ENCODE measurements at places on chromosomes 1 and 21.
A peak's percentile ranks its signal among the peaks of the same experiment; 100 is the strongest.

DNA sequence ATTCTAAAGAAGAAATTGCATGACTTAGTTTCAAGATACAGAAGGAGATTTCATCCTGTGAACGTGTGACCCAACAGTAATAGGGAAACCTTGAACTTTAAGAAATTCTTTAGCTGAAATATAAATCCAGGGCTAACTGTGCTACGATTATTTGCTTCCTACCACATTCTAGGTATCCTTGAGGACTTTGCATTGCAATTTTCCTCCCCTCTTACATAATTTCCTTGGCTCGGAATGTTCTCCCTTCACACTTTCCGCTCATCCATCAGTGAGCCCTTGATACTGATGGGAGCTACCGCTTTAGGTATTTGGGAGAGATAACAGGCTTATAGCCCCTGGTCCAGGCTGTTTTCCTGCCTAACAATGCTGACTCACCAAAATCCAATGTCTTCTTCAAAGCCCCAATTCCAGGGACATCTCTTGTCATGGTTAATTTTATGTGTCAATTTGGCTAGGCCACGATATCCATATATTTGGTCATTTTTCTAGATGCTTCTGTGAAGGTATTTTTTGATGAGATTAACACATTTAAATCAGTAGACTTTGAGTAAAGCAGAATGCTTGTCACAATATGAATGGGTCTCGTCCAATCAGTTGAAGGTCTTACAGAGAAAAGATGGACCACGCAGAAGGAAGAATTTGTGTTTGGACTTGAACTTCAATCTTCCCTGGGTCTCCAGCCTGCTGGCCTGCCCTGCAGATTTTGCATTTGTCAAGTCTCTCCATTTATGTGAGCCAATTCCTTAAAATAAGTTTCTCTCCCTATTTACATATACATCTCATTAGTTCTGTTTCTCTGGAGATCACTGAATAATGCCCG lies 121.2 kb downstream of the PTPN14 start:
- DNase-seq = no peak

- no peak for DNase-seq
Observed at GRCh38 chr1:182740120-182740519, 49.5 kb upstream of the NPL start.

- no peak for DNase-seq
Observed at GRCh38 chr1:94773296-94773809, 46.8 kb upstream of the SLC44A3 start.

DNA sequence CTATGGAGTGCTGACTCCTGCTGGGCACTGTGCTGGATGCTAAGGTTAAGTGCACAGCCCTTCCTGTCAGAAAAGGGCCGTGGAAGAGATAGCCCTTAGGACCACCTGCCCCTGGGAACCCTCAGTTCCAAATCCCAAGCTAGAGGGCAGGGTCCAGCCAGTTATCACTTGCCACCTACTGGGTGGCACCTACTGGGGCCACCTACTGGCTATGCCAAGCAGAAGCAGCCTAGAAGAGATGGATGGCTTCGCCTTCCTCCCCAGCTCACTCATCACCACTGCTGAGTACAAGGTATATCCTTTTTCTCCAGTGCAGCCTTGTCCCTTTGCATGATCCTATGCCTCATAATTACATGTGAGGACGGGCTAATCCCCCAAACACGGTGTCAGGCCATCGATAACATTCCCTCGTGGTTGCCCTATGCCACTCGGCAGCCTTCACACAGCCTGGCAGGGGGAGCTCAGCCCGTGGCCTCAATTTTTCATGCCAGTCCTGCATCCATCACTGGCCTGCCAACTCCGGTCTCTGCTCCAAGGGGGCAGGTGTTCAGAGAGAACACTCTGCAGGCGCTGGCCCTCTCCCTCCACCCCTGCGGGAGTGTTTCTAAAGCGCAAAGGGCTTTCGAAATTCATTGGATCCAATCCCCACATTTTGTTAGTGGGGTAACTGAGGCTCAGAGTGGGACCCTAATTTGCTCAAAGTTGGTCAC lies 49.0 kb downstream of the SYT2 start:
- no peak for DNase-seq

GRCh38 chr1:246779561-246780175 lies 55.5 kb downstream of the SCCPDH start:
- DNase-seq = no peak

DNA sequence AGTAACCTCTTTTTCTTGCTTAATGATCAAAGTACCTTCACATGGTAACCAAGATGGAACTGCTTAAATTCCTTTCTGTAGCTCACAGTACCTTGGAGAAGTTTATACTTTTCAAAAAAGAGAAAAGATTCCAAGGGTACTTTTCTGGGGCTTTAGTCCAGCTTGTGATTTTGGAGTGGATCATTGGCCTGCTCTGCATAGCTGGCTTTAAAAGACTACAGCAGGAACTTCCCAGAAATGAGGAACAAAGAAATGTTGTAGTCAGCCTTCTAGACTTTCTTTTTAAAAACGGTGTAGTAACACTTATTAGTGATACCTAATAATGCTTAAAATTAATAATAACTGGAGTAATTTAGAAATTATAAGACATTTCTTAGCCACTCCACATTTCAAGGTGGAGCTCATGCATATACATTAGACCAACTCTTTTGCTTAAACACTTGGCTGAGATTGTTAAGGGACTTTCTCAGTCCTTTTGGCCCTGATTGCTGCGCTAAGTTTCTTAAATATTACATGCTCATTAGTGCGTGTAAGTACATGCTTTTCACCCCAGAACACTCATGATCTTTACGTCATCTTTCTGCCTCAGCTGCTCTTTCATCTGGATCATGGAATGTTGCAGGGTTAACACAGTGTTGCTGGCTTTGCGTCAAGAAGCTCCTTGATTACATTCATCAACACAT lies 57.3 kb downstream of the SDCCAG8 start:
- no peak for DNase-seq

GRCh38 chr21:23401278-23401677 lies 2206.0 kb downstream of the MRPL39 start:
- DNase-seq = no peak

DNA sequence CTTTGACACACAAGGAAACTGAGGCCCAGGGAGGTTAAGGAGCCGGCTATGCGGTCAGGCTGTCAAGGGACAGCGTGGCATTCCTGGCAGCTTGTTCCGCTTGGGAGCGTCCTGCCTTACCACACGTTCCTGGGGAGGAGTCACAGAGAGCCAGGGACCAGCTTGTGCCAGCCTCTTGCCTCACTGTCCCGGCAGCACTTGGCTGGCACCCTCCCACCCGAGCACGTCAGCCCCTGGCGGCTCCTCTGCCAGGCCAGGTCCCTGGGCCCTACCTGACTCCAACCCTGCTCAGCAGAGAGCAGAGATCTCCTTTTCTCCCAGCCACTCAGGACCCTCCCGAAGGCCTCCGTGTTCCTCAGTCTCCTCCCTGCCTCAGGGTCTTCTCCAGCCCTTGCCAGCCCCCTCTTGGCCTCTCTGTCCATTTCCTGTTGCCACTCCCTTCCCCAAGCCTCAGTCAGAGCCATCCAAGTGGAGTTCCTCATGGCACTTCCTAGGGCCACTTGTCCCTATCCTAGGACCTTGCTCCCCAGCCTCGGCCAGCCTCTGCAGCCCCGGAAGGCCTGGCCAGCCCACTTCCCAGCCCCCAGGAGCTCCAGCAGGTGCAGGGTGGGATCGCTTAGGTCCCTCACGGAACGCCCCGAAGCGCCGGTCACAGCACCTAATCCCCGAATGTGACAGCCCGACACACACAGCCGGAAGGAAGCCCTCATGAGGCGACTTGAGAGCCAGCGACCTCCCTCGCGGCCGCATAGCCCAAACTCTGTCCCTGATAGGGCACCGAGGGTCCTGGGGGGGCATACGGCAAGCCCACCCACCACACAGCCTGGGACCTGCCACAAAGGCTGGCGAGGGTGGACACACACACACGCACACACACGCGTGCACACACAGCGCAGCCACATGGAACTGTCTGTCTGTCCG lies 130.3 kb downstream of the CASZ1 start:
- DNase-seq = peak; percentile 23

GRCh38 chr1:217717959-217718358 lies 86.8 kb downstream of the SPATA17 start:
- DNase-seq = no peak

GRCh38 chr21:22223385-22223784 lies 1225.2 kb downstream of the NCAM2 start:
- DNase-seq = no peak

DNA sequence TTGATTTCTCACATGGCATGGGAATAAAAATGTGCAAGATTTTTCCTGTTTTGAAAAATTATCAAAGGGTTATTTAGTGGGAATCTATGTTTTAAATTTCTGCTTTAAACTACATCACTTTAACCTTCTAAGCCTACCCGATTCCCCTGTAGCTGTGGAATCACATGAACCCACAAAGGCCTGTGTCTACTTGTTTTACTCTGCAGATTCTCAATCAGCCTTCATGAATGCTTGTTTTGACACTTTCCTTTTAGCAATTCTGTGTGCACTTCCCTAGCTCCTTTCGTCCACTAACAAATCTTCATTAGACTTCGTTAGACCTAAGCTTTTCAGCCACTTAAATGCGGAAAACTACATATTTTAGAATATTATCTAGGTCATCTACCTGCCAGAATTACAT lies 56.0 kb upstream of the C1orf21 start:
- no peak for DNase-seq

- no peak for DNase-seq
Observed at GRCh38 chr1:241024834-241025233, 332.2 kb downstream of the RGS7 start.

DNA sequence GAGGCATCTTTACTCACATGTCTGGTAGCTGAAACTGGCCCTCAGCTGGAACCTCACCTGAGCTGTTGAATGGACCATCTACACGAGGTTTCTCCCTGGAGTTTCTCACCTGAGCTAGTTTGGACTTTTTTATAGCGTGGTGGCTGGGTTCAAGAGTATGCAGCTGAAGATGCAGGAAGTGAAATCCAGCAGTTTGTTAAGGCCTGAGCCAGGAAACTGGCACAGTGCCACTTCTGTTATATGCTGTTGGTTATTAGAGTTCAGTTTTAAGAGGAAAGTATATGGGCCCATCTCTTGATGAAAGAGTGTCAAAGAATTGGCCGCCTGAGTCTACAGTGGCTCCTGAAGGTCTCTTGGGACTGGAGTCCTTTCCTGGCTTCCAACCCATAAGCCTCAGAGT lies 35.6 kb downstream of the STUM start:
- DNase-seq = no peak

GRCh38 chr1:210620867-210621488 lies 292.3 kb downstream of the HHAT start:
- DNase-seq = no peak

DNA sequence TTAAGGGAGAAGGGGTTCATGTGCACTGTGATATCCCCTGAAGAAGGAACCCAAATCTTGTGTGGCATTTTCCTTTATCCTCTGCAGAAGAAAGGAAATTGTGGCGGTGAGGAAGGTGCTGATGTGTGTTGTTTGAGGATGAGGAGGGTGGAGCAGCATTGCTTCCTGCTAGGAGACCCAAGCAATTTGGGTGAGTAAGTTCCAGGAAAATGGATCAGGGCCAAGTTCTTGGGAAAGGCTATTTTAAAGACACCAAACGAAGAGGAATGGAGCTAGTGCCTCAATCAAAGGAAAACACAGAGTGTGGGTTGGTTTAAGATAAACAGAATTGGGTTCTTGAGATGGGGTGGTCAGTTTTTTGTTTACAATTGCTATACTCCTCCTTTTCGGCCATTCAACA lies 86.7 kb upstream of the MARK1 start:
- no peak for DNase-seq

GRCh38 chr1:34268311-34268954 lies 91.7 kb downstream of the C1orf94 start:
- no peak for DNase-seq

DNA sequence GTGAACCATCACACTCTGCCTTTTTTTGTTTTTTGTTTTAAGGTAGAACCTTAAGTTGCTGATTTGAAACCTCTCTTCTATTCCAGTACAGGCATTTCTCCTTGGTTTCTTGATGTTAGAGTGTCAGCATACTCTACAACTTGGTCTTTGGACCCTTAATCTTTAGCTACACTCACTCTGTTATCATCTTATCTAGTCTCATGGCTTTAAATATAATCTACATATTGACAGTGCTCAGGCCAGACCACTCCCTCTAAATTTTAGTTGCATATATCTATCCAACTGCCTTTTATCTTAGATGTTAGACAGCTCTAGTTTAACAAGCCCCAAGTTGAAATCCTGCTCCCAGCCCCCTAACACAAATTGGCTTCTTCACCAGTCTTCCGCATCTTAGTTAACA lies 22.1 kb downstream of the NME7 start:
- DNase-seq = no peak

DNA sequence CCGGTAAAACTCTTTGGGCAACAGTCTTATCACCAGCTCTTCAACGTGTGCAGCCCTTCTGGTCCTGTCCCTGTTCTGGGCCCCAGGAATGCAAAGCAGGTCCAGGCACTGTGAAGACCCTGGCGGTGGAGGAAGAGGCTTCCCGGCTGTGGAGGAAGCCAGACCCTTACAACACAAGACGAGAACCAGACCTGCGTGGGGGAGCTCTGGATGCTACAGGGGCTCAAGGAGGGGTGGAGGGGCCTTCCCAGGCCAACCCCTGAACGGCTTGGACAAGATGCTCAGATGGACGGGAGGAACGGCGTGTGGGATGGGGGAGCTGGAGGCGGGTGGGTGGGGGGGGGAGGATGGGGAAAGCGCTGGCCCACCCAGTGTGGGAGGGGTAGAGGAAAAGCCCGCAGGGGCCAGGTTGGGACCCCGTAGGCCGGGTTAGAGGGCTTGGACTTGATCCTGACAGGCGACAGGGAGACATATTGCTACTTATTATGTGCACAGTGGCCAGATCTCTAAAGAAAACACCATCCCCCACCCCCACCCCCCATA lies 5.1 kb upstream of the OLIG2 start:
- no peak for DNase-seq

- no peak for DNase-seq
Observed at GRCh38 chr1:156721535-156721934, 6.7 kb upstream of the METTL25B start.

- DNase-seq = no peak
Observed at GRCh38 chr1:93716163-93716562, 34.5 kb upstream of the BCAR3 start.

DNA sequence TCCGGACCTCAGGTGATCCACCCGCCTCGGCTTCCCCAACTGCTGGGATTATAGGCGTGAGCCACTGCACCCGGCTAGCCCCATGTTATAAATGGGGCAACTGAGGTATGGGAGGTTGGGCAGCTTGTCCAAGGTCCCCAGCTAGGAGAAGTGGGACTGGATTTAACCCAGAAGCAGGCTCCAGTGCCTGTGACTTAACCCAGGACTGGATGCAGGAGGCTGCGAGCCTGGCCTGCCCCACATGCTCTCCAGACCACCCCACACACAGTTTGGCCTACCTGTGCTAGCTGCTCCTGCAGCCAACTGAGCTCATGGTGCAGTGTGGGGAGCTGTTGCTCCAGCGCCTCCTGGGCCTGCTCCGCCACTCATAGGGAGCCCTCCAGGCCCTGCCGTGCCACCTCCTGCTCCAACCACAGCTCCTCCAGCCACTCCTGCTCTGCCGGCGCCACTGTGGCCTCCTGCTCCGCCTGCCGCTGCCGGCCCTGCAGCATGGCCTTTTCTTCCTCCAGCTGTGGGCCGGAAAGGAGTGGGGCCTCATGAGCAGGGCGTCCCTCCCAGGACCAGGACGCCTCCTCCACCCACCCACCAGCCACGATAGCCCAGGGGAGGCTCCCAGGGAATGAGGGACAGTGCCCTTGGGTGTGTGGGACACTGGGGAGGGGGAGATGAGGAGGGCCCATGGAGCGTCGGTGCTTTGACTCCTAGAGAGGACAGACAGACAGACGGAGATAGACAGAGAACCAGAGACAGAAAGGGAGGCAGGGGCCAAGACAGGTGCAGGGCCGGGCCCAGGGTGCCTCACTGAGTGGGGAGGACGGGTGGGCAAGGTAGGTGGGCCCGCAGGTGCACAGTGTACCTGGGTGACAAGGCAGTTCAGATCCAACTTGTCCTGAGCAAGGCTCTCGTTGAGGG lies 12.4 kb upstream of the NBPF1 start:
- no peak for DNase-seq
